RKO (cell line): ENCODE measurements at places on chromosomes 5 and 9.

- peak; percentile 70 for DNase-seq
These were observed 127.0 kb upstream of the PALM2AKAP2 start for GRCh38 chr9:109652971-109653370.

GRCh38 chr5:81778642-81779041 is 27.7 kb upstream of the SSBP2 start:
- no peak for DNase-seq

- no peak for DNase-seq
These were observed 9.8 kb downstream of the IRX1 start for GRCh38 chr5:3605298-3606010.

DNA sequence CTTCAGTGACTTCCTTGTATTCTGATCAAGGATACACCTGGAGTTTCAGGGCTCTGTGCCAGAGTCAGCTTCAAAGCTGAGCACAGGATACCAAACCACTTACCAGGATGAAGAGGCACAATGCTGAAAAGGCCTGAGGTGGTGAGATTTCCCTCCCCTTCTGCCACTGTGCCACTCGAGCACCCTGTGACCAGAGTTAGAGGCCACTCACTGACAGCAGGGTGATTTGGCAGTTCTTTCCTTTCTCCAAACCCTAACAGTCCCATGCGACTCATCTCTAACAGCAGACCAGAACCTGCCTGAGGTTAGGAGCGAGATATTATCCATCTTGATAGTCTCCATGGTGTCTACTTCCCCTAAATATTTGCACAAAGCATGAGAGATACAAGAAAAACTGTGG is 1.8 kb downstream of the PLGRKT start:
- DNase-seq = peak; percentile 54

DNA sequence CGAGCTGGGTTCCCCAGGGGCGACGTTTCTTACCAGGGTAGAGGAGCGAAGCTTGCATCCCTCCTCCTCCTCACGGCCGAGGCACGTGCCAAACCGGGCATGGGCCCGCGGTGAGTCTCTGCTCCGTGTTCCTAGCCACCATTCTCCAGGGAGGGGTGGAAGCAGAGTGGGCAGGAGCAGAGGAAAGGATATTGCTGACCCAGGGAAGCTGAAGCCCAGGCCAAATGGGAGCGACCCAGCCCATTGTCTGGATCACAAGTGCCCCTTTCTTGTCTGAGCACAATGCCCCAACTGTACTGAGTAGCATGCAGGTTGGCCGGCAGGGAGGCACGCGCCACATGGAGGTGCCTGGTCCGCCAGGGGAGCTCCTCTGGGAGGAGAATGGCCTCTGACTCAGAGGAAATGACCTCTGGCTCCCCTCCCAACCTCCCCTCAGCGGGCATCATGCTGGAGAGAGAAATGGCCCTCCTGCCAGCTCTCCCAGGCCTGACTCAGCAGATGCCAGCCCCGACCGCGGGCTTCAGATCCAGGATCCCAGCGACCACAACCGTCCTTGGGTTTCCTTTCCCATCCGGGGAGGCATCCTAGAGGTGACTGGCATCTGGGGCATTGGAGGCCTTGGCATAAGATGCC is 1.1 kb downstream of the PRR7 start:
- DNase-seq = peak; percentile 92

GRCh38 chr5:14729448-14730385 is 65.2 kb downstream of the OTULIN start:
- no peak for DNase-seq
